Stimulated activated effector memory CD8-positive, alpha-beta T cell treated with anti-CD3 and anti-CD28 coated beads, Interleukin-12 subunit alpha, Interleukin-12 subunit beta, amount 100 ng/mL, for 72 hours (primary cell): ENCODE measurements at places on chromosomes 1 and 21.
A peak's percentile ranks its signal among the peaks of the same experiment; 100 is the strongest.

- no peak for DNase-seq
Measured at GRCh38 chr21:36254106-36254941, 65.7 kb upstream of the MORC3 start.

- DNase-seq: no peak
Measured at GRCh38 chr1:206010060-206010459, 6.9 kb upstream of the RAB7B start.

- DNase-seq: no peak
Measured at GRCh38 chr21:42649122-42650032, 4.0 kb upstream of the PDE9A start.

DNA sequence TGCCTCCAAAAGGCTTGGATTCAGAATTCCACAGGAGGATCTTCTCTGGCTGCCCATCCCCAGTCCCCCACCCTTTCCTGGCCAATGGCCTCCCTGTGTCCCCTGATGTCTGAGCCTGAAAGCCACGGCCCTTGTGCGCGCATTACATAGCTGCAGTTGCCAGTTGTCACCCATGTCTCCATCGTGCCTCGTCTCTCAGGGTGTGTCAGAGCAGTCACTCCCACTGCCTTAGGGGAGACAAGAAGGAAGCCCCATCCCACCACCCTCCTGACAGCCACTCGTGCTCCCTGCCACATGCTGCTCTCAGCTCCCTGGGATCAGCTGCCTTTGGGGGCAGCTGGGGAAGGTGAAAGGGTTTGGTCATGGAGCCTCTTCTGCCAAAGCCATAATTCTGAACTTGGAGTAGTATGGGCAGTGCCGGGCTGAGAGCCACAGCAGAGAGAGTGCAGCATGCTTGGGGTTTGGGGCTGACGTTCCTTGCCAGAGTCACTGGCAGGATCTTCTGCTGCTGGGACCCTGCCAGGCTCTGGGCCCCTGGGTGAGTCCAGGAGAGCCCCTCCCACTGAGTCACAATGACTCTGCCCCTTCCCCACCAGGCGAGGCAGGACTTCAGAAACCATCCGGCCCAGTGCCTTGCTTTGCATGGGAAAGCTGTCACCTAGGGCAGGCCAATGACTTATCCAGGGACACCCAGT, 285.9 kb upstream of the VAMP3 start:
- no peak for DNase-seq

DNA sequence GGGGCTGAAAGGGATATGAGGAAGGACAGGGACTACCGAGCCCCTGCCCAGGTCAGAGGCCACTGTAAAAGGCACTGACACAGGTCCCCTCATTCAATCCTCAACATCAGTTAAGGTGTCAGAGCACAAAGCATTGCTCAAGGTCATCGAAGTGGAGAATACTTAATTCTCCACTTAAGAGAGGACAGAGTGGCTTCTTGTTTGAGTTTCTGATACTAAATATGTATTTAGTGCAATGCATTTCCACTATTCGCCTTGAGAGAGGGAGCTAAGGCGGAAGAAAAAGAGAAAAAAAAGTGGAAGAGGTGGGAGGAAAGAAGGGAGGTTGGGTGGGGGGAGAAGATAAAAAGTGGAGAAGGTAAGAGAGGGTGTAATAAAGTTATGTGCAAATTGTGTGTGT, 100.1 kb upstream of the SPATA6 start:
- no peak for DNase-seq

DNA sequence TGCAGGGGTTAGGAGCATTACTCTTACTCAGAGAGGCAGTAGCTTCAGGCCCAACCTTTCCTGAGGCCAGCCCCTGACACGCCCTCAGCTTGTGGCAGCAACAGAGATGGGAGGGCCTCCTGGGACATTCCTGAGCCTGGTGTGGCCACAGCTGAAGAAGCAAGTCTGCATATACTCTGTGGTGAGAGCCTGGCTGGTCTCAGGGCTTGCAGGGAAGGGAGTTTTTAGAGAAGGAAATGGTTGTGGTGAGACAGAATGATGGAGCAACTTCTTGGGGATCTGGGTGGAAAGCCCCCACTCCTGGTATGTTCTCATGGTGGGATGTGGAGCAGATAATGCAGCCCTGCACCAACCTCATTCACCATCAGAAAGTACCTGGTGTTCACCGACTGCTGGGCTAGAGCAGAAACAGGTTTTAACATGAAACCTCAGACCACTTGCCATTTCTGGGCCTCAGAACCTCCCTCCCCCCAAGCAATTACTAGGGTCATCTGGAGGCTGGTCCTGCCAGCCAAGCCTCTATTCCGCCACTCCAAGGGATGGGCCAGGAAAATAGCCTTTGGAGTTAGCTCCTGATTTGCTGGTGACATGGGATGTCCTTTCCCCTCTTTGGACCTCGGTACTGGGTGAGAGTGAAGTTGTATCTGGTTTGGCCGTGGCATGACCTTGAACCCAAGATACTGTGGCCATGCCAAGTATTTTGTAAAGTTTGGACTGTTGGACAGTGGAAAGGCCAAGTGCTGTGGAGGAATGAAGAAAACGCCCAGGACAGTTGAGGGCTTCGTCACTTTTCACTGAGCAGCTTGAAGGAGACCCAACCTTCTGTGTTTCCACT, 28.1 kb upstream of the RNF19B start:
- DNase-seq: peak; percentile 85

DNA sequence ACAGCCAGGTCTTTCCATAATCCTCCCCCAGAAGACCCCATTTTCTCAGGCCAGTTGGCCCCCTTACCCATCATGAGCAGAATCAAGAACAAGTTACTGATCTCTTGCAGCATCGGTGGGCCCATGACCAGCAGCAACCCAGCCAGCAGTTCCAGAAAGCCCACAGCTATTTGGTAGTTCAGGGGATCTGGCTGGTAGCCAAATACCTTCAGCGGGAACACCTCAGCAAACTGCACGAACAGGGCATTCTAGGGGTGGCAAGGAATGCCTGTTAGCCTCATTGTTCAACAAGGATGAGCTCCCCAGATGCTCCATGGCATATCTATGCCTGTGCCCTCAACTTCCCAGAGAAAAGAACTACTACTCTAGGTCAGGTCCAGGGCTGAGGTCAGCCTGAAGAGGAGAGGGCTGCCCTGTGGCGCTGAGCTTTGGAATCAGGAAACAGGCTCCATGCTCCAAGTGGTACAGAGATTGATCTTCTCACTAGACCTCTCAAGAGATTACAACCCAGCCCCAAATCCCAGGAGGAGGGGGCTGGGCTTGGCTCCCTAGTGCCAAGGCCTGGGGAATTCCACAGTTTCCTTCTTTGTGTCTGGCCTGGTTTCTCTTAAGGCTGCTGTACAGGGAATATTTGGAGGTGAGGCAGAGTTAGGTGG, 1.3 kb downstream of the TMEM35B start:
- DNase-seq: no peak

DNA sequence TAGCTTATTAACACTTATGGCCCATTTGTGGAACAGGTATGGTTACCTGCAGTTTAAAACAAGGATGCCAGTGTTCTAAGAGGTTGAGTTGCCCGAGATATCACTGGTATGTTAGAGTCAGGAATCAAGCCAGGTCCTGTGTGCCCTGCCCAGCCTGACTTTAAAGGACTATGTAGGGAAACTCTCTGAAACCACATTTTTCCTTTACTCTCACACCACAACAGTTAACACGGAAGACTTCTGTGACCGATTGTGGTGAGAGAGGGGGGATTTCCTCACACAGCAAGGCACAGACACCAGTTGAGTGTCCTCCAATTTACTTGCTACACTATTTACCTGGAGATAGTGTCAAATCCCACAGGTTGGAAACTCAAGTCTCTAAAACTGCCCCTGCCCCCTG, 47.8 kb downstream of the UCK2 start:
- no peak for DNase-seq

- DNase-seq: no peak
Measured at GRCh38 chr1:25541425-25541824, 2.0 kb upstream of the LDLRAP1 start.

- DNase-seq: no peak
Measured at GRCh38 chr1:45510972-45511527, 10.6 kb downstream of the PRDX1 start.

DNA sequence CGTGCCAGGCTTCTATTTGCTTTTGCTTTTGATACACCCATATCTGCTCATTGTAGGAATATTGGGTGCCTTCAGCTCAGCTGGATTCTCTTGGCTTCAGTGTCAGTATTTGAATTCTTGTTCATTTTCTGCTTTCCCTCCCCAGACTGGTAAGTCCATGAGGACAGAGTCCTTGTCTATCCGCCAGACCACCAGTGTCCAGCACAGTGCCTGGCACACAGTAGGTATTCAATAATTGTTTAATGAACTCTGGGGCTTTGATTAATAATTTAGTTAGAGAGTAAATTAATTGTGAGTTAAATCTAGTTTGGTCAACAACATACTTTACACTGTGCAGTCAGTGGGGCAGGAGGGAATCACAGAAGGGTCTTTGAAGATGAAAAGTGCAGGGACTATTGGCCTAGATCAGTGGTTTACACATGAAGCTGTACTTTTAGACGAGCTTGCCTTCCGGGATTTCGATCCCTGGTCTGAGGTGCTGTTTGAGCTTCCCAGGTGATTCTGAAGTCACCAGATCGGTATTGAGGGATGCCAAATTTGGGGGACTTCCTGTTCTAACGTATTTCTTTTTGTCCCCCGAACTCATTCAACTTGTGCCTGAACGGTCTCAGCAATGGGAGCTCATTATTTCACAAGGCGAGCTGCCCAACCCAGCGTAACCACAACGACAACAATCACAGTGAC, 119.1 kb upstream of the JUN start:
- DNase-seq: no peak

DNA sequence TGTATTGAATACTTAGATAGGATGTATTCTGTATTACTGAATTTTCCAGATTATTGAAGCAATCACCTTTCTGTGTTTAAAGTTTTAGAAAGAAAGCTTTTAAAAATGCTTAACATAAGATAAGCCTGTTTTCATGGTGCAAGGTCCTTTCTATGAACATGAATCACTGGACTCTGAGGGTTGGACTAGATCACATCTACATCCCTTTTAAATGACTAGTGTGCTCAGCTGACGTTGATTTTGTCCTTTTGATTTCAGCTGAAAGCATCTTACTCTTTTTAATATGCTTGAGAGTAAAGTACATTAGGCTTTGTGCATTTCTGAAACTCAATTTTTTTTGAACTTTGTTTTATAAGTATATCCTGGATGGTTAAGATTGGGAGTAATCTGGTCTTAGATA, 16.2 kb downstream of the MIER1 start:
- DNase-seq: no peak

DNA sequence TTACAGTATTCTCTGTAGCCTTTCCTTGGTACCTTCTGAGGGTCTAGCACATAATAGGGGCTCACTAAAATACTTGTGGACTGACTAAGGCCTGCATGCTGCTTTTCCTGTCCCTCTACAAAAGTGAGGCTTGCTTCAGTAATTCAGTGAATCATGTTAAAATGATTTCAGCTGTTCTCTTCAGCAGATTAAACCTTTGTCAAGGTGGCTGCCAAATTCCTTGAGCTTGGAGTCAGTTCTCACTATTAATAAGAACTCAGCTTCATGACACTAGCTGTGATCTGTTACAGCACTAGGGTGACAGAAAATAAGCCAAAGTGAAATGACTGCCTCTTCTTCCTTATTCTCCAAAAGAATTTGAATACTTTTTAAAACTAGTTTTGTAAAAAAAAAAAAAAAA, 128.8 kb downstream of the KCNN3 start:
- DNase-seq: no peak

GRCh38 chr1:211648336-211648735, 27.1 kb downstream of the NEK2 start:
- DNase-seq: no peak

DNA sequence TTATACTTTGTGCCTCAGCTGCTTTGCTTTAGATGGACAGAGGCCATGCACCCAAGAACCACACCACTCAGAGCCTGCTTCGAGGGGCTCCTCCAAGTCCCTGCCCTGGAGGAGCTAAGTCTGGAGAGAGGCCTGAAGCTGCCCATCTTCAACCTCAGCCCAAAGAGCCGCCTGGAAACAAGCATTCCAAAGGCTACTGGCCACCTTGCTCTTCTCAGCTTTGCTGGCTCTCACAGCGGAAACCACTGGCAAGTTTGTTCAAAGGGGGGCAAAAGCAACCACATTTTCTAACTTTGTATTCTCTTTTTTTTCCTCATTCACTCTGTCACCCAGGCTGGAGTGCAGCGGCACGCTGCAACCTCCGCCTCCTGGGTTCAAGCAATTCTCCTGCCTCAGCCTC, 23.2 kb downstream of the VPS26C start:
- DNase-seq: no peak

DNA sequence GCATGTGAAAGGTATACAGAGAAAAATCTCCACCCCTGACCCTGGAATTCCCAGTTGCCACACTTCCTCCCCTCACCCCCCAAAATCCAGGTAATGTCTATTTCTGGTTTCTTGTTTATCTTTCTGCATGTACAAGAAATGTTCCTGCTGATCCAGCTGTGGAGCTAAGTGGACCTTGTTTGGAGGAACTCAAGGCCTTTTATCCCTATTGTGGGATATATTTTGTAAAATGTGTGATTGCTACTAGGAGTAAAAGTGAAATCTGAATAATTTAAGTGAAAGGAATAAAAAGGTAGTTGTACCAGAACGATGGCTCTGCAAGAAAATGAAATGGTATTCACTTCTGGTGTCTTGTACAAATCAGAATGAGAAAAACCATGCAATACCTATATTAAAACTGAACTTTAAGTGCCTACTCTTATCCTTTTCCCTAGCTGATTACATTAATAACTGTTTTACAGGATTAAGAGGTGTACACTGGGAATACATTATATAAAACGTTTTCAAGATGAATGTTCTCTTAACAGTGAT, 3.0 kb downstream of the SPEN start:
- no peak for DNase-seq

- DNase-seq: no peak
Measured at GRCh38 chr1:80218112-80218511, 1211.6 kb upstream of the ADGRL4 start.

DNA sequence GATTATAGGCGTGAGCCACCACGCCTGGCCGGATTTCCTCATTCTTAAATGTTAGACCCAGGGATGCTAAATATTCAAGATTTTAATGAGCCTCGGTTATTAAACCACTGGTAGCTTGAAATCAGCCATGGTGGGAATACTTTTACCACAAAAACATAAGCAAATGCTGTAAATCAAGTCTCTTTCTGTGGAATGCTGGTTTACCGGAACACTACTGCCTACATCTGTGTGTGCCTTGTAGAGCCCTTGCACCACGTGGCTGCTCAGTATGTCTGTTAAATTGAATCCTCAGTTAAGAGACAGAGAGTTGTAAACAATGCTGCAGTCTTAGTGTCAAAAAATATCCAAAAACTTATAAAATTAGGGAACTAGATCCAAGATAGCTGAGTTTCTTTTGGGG, 26.8 kb upstream of the CNN3 start:
- DNase-seq: no peak

DNA sequence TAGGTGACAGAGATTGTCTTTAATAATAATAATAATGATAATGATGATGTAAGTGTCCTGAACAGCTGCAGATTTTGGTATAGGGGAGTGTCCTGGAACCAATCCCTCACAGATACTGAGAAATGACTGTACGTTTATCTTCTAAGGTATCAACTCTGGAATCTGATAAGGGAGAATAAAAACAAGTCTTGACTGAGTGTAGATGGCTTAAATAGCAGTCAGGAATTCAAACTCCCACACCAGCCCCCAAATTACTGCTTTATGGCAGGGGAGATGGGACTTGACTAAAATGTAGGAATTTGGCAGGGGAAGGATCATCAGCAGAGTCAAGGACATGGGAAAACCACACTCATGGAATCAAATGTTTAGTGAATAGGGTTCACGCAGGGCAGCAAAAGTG, 6.1 kb upstream of the VHLL start:
- DNase-seq: no peak

- no peak for DNase-seq
Measured at GRCh38 chr1:162944974-162945674, 84.1 kb upstream of the CCDC190 start.

- no peak for DNase-seq
Measured at GRCh38 chr1:65393347-65393746, 27.1 kb upstream of the LEPR start.

- DNase-seq: no peak
Measured at GRCh38 chr1:83829106-83829505, 169.8 kb downstream of the TTLL7 start.
